K562 (cell line): ENCODE measurements at places on chromosomes 16 and 17. TPM values are rescaled to one million over a fixed set of nuclear protein-coding genes. Genes with fewer than 3 reads are reported as not detected.

The TMEM114 gene
- polyA plus RNA-seq, result not detected in 2 replicates

The ZNF423 gene
- polyA plus RNA-seq, result not detected in 2 replicates

The CTRB1 gene
- not detected in 2 replicates for polyA plus RNA-seq

The CEP20 gene
- 66.4 and 70.1 TPM in 2 replicates for polyA plus RNA-seq

DNA sequence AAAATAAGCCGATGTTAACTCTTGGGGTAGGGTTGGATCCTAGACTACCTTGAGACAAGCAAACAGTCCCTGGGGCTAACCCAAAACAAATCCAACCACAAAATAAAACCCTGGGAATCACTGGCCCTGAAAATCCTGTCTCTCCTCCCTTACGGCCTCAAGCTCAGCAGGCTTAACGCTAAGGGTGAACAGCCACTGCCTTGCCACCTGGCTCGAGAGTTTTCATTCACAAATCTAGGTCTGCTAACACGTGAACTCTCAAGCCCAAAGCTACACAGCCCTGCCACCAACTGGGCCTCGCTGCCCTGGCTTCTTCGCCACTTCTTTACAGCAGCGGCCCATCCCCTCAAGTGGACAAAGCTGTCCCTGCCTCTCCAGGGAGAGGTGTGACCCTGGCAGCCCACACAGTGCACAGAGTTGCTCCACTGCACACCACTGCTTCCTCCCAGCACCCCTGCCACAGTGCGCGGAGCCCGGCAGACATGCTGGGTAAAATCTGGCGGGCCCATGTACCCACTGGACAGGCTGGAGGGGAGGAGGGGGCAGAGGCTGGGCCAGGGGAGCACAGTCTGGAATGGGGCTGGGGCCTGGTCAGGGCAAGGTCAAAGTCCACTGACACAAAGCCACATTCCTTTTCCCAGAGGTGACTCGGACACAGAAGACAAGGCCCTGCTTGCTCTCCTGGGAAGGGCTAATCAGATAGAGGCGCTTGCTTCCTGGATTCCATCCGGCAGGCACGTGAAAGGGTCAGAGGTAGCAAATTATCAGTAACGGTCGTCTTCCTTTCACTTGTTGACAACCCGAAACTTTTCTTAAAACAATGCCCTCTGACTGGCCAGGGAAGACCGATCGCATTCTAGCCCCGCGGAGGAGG, 996 bp downstream of the PCYT2 start:
- no peak for DNase-seq

GRCh38 chr17:4161192-4161966, 18.4 kb downstream of the CYB5D2 start:
- peak; percentile 37 for DNase-seq

DNA sequence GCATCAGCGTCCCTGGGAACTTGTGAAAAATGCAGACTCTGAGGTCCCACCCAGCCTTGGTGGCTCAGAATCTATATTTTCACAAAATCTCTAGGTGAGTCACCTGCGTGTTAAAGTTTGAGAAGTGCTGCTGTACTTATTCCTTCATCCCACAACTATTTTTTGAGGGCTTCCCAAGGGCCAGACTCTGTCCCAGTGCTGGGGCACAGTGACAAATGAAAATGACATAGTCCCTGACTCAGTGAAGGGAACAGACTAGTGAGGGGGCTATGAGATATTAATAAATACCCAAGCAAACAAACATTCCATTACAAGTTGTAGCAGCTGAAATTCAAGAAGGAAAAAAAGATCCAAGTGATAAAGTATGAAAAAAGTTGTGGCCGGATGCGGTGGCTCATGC, 9.9 kb upstream of the EMP2 start:
- DNase-seq, result no peak

GRCh38 chr16:82671741-82672140, 45.0 kb downstream of the CDH13 start:
- peak; percentile 4 for DNase-seq

DNA sequence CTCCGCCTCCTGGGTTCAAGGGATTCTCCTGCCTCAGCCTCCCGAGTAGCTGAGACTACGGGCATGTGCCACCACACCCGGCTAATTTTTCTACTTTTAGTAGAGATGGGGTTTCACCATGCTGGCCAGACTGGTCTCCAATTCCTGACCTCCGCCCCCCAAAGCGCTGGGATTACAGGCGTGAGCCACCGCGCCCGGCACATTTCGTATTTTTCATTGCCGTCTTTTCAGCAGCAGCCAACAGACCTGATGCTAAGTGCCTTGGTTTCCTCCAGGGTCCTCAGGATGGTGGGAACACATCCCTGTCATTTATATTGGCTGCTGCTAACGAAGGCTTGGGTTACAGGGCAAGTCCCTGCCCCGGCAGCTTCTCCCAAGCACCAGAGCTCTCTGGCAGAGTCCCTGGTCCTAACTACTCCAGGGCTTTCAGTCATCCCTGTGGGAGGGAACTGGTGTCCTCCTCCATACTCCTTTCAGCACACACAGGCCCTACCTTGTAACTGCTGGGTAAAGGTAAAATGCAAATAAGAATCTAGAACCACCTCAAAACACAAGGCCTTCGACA, 1.5 kb upstream of the RNF157 start:
- DNase-seq, result no peak

- DNase-seq, result no peak
These were observed 80.7 kb downstream of the CDK5R1 start for GRCh38 chr17:32567511-32567910.

DNA sequence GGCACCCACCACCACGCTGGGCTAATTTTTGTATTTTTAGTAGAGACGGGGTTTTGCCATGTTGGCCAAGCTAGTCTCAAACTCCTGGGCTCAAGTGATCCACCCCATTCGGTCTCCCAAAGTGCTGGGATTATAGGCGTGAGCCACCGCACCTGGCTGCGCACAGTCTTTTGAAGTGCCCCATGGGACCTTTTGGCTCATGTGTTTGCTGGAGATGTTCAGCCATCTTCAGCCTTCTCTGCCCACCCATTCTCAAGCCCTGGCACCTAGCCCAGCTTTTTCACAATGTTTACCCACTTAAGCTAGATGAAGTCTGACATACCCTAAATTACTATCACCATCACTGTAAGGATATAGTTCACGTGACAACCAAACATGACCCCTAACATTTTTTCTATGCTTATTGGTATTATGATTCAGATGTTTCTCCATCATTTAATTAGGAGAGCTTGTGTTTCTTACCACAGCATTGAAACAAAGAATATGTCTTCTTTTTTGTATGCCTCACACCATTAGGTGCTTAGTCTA, 32.3 kb downstream of the PECAM1 start:
- no peak for DNase-seq

- DNase-seq, result no peak
These were observed 115.7 kb upstream of the IRX3 start for GRCh38 chr16:54402270-54402669.

GRCh38 chr16:1561266-1561665, 27.8 kb downstream of the TMEM204 start:
- DNase-seq, result no peak

DNA sequence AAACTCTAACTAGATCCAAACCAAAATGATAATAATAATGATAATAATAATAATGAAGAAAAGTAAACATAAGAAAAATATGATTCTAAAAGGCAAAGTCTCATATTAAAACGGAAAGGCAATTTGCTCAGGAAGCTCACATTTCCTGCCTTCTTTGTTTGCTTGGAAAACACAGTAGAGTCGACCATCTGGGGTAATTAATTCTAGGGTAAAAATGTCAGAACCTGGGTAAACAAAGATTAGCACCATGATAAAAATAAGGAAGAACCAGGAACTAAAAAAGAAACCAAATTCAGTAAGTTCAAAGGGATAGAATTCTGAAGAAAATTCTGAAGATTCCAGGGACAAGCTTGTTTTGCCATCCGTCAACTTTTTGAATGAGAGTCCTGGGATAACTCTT, 16.2 kb downstream of the KRABD2 start:
- no peak for DNase-seq

- DNase-seq, result peak; percentile 50
These were observed 547 bp downstream of the RAB26 start for GRCh38 chr16:2148714-2149629.

GRCh38 chr16:359067-359763, 6.7 kb upstream of the AXIN1 start:
- DNase-seq, result no peak

GRCh38 chr16:19113577-19114358, at the start of gene ITPRIPL2:
TSS of gene ITPRIPL2 (plus strand) at chr16:19113964. CDS start at chr16:19114462, 498 bp downstream.
- peak; percentile 72 for DNase-seq
